ENCODE measurements at places on chromosomes 2 and 18.

DNA sequence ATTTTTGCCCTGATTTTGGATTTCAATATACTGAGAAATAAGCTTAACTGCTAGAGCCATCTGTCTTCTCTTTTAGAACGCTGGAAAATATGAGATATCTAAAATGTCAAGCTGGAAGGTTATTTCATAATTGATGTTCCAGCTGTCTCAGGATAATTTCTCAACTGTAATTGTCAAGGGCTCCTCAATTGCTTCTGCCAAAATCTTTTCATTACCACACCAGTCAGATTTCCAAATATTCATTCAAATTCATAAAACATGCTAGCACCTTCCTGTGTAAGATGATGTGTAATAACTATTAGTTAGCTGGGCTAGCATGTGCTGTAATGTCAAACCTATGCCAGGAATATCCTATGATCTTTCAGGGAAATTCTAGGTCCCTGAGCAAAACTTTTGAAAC, 88.1 kb downstream of the TNFRSF11A start:
- no peak for DNase-seq

DNA sequence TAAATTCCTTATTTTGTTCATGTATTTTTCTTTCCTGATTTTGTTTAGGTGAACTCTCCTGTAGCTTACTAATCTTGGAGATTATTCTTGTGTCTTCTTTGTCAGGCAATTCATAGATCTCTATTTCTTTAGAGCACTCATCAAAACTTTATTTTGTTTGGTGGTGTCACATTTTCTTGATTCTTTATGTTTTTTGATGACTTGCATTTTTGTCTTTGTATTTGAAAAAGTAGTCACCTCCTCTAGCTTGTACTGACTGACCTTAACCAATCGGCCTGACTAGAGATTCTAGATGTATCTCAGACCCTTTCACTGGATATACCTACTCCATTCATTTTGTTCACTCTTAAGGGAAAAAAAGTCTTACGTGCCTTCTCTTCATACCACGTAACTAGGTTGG, 986.3 kb upstream of the LRRTM1 start:
- no peak for DNase-seq

- no peak for DNase-seq
Observed at GRCh38 chr18:31511098-31511497, 13.1 kb downstream of the DSG2 start.

DNA sequence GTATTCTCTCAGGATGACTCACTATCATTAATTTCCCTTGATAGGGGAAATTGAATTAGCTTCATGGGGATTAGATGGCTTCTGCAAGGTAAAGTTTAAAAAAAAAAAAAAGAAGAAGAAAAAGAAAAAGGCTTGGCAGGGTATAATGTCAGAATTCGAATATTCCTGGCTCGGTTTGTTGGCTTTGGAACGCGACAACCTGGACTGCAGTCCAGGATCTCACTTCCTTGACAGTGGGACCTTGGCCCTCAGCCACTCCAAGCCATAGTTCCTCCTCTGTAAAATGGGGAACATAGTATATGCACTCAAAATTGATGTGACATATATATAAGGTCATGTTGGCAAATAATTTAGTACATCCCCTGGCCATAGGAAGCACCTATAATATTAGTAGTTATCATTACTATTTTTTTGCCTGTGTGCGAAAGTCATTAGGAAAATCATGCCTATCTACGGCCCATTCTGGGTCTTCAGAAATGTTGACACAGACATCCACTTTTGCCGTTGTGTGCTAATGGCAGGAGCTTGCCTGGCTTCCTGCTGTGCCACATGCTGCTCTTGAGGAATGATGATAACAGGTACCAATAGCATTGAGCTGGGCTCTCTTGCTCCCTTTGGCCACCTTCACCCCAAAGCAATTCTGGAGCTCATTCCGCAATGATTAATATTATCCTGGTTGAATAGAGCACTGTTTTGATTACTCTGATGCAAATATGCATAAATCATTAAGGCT, 97.9 kb downstream of the MTCL1 start:
- DNase-seq = no peak

GRCh38 chr18:63199743-63200241, 119.8 kb downstream of the BCL2 start:
- DNase-seq = no peak

- DNase-seq = no peak
Observed at GRCh38 chr2:58044145-58044544, 2.5 kb upstream of the VRK2 start.

DNA sequence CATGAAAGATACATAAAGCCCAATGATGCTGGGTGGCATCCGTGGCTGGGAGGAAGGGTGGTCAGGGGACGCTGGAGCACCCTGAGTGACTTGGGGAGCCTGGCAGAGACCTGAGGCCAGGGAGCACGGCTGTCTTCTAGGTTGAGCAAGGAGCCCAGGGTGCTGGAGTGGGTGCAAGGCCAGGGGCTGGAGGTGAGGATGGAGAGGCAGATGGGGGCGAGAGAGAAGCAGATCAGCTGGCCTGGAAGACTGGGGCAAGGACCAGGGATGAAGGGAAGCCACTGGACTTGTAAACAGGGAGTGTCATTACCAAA, 52.2 kb downstream of the FAM178B start:
- peak; percentile 7 for DNase-seq

GRCh38 chr2:45793305-45793962, 142.0 kb downstream of the PRKCE start:
- DNase-seq = no peak

GRCh38 chr2:215557701-215558100, 121.8 kb upstream of the FN1 start:
- DNase-seq = no peak

GRCh38 chr2:74887960-74888700, 54.2 kb downstream of the HK2 start:
- no peak for DNase-seq

GRCh38 chr2:176091329-176092258, 927 bp upstream of the HOXD13 start:
- no peak for DNase-seq

Data from femur (tissue), 1 donor.